ENCODE measurements at places on chromosomes 1 and 21.

GRCh38 chr21:45534636-45535331 is 7.5 kb downstream of the SLC19A1 start:
- peak; percentile 30 for DNase-seq

GRCh38 chr1:6461051-6461530 is 4.9 kb downstream of the TNFRSF25 start:
- no peak for DNase-seq

DNA sequence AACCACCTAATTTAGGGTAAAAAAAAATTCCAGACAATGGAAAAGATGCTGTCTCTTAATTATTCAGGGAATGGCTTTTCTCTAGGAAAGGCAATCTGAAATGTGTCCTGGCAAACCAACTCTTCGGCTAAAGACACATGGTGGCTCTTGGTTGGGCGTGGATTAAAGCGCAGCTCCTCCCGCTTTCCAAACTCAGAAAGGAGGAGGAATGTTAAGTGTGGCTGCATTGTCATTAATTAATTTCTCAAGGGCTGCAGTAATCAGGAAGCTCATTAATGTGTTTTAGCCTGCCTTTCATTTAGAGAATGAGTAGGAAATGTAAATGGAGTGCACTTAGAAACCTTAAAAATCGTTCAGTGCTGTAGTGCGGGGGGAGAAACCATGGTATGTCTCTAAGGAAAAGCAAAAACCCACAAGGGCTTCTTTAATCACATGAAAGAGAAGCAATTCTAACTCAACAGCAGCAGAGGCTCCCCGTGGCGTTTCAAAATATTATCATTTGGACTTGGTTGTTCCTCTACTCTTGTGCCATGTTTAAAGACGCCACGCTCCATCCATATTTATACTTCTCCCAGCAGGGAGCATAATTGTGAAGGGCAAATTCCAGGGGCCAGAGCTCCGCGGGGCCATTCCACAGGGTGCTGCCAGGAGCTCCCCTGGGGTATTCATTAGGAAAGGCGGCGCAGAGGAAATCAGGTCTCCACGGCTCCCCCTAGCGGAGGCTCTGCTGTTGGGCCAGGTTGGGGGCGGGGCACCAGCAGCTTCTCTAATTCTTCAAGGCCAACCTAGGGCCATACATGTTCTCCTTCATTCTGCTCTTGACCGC is 91.9 kb upstream of the SSX2IP start:
- peak; percentile 87 for DNase-seq

GRCh38 chr1:59502009-59502691 is 205.3 kb downstream of the FGGY start:
- DNase-seq = no peak

GRCh38 chr1:93828367-93828755 is 50.6 kb downstream of the DNTTIP2 start:
- DNase-seq = no peak

DNA sequence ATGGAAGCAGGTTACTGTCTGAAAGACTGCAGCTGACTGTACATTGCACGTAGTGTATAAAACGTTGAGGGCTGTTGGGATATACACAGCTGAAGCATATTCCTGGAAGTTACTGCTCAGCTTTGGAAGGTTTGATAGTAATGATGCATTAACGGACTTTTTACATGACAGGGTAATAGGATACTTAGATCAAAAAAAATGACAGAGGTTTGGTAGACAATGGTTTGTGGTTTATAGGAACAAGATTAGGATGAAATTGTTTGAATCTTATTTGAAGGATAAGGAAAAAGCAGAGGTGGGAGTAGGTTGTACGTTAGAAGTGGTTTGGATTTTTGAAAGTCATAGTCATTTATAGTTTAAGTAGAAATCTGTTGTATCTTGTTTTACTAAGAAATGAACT is 33.0 kb downstream of the ADGRL2 start:
- no peak for DNase-seq

- no peak for DNase-seq
Observed at GRCh38 chr1:76390456-76390855, 315.9 kb downstream of the ST6GALNAC3 start.

DNA sequence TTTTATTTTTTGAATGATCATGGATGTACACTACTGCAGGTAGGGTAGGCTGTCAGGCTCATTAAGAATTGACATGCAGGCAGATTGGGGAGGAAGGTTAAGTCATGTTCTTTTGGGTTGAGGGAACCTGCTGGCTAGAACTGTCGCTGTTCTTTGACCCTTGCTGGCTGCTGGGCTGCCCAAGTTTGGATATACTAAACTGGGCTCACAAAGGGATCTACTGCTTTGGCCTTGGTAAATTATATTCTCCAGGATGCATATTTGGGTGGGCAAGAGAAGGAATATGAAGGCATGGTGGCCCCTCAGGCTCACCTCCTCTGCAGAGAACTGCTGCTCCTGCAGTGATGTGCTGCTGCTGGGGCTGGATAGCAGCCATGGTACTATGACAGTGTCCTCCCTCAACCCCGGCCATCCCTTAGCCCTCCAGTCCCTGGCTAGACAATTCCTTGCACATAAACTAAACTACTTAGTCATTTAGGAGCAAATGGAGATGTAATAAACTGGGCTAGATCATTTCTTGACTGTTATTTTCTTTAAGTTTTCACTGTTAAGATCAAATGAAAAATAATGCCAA is 6.1 kb downstream of the ATP1A1 start:
- no peak for DNase-seq

GRCh38 chr1:54845772-54846171 is 41.2 kb downstream of the DHCR24 start:
- no peak for DNase-seq

GRCh38 chr1:1597275-1597930 is 2.5 kb downstream of the FNDC10 start:
- DNase-seq = peak; percentile 67

DNA sequence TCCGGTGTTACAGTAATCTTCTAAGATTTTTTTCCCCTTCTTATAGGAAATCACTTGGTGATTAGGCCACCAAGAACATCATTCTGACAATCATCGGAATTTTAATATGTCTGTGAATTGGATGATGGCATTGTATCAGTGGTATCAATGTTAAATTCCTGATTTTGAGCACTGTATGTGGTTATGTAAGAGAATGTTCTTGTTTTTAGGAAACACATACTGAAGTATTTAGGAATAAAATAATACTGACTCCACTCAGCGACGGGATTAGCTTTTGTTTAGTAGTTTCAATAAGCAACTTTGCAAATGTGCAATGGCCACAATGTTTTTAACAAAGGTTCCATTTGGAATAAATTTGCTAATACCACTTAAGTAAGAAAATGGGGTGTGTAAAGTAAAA is 30.6 kb downstream of the COL6A1 start:
- no peak for DNase-seq

GRCh38 chr1:66695116-66695515 is 57.1 kb upstream of the DYNLT5 start:
- DNase-seq = peak; percentile 9

GRCh38 chr1:145886816-145887215 is 1.1 kb upstream of the ANKRD35 start:
- no peak for DNase-seq

GRCh38 chr1:43565600-43566360 is 35.1 kb downstream of the PTPRF start:
- peak; percentile 61 for DNase-seq

DNA sequence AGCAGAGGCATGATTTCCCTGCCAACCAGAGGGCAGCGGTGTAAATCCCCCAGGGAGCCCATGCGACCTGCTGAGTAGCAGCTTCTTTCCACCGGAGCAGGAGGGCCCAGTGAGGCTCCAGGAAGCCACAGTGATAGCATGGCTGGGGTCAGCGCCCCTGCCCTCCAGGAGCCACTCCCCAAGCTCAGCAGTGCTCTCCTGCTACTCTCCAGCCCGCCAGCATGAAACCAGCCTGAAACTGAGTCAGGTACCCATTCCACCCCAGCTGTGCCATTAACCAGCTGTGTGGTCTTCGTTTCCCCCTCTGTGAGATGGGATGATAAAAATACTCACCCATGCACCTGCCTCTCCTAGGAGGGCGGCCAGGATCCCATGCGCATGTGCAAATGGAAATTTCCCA is 123.8 kb upstream of the TMEM51 start:
- no peak for DNase-seq

GRCh38 chr1:34518146-34518699 is 236.6 kb upstream of the GJB5 start:
- no peak for DNase-seq

- DNase-seq = peak; percentile 81
Observed at GRCh38 chr1:156652131-156652991, 10.4 kb downstream of the BCAN start.

GRCh38 chr1:58391056-58391455 is 155.5 kb downstream of the OMA1 start:
- peak; percentile 28 for DNase-seq

DNA sequence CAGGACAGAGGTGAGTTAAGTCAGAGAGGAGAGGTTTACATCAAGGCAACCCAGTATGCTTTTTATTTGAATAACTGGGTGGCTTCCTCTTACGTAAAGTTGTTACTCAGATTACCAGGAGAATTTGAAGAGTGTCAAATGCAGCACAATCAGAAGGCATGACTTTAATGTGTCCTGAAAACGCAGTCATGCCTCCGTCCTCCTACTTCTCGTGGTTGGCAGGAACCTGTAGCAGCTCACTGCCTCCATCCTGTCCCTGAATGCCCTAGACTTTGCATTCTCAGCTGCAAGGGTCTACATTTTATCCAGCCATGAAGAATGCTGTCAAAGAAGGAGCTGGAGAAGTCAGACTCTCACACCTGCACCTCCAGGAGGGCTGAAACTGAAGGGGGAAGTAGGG is 66.7 kb downstream of the MIS18A start:
- DNase-seq = no peak

DNA sequence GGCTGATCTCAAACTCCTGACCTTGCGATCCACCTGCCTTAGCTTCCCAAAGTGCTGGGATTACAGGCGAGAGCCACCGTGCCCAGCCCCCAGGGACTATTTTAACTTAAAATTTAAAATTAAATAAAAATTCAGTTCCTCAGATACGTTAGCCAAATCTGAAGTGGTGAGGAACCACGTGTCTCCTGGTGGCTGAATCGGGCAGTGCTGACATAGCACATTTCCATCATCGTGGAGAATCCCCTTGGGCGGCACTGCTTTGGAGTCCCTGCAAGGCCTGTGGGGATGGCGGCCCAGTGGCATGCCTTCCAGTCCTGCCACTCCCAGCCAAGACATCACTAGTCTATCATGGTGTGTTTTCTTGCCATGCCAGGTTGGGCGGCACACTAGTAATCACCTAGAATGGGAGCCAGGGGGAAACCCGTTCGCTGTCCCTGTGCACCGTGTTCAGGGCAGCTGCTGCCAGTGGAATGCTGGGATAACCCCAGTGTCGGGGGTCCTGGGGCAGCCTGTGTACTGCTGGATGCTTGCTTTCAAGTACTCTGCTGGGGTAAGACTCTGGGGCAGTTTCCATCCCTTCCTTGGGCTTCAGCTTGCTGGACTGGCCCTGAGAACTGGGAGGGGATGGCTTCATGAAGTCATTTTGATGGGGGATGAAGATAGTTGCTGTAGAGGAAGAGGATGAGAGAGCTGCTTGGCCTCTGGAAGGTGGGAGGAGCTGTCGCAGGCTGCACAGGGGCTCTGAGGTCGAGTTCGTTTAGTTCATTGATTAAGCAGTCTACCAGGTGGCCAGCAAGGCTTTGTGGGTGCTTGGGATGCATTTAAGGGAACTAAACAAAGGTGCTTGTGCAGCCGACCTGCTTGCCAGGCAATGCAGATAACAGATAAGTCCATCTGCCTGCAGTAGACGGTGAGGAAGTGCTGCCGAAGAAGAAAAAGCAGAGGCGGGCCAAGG is 4.6 kb downstream of the ZBTB48 start:
- DNase-seq = no peak

- DNase-seq = no peak
Observed at GRCh38 chr1:26829184-26829911, 2.9 kb downstream of the ZDHHC18 start.

DNA sequence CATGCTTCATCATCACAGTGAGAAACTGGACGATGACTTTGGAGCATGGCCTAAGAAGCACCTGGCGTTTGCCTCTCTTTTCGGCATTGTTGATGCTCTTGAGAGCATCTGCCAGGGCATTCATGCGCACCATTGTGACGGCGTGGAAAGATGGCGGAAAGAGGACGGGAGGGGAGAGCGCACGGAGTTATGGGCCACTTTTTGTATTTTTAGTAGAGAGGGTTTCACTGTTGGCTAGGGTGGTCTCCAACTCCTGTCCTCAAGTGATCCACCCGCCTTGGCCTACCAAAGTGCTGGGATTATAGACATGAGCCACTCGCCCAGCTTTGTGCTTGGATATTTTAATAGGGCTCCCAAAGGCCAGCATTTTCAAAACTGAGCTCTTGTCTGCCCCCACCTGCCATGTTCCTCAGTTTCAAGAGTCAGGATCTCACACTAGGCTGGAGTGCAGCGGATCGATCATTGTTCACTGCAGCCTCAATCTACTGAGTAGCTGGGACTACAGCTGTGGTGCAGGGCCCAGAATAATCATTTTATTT is 5.3 kb downstream of the RPS8 start:
- DNase-seq = no peak

DNA sequence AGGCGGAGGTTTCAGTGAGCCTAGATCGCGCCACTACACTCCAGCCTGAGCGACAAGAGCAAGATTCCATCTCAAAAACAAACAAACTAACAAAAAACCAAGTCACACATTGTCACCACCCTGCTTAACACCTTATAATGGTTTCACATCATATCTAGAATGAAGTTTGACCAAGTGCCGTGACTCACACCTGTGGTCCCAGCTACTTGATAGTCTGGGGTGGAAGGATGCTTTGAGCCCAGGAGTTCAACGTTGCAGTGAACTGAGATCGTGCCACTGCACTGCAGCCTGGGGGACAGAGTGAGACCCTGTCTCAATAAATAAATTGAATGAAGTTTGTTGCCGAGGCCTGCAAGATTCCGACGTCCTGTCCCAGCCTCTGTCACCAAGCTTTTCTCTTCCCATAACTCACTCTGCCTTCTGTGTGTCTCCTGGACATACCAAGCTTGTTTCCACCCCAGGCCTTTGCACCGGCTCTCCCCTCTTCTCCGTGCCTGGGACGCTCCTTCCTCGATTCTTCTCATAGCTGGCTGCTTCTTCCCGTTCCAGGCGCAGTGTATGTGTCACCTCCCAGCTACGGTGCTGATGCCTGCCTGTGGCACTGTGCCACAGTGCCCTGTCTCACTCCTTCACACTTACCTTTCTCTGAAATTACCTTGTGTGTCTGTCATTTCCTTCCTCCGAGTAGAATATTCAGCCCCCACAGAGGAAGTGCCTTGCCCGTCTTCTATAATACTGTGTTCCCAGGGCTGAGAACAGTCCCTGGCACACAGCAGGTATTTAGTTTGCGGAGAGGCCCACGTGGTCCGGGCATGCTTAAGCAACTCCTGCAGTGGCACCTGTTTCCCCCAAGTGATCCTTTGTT is 3.8 kb upstream of the SELENON start:
- no peak for DNase-seq

DNA sequence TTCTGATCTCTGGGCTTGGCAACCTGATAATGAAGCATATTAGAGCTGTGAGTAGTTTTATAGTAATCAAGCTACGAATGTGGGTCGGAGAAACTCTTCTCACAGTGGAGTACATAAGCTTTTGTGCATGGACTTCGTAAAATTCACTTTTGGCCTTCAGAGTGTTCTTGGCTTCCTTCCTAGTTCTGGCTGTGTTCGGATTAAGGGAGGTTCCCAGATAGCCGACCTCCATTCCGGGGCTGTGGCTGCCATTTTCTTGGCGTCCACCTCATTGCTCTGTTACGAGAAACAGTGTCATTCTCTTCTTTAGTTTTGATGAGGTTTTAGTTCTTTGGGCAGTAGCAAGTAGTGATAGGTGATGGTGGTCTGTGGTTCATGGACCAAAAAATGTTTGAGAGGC is 26.3 kb downstream of the CAMTA1 start:
- no peak for DNase-seq

GRCh38 chr21:14995226-14995625 is 69.6 kb downstream of the NRIP1 start:
- no peak for DNase-seq

GRCh38 chr1:61273167-61273705 is 190.9 kb downstream of the NFIA start:
- no peak for DNase-seq
